ENCODE measurements at places on chromosomes 1 and 21.

GRCh38 chr1:167644551-167644950 lies 14.5 kb downstream of the RCSD1 start:
- no peak for DNase-seq

GRCh38 chr1:1121611-1122077 lies 5.8 kb upstream of the C1orf159 start:
- DNase-seq, result no peak

GRCh38 chr1:115854005-115854404 lies 13.1 kb upstream of the NHLH2 start:
- DNase-seq, result no peak

DNA sequence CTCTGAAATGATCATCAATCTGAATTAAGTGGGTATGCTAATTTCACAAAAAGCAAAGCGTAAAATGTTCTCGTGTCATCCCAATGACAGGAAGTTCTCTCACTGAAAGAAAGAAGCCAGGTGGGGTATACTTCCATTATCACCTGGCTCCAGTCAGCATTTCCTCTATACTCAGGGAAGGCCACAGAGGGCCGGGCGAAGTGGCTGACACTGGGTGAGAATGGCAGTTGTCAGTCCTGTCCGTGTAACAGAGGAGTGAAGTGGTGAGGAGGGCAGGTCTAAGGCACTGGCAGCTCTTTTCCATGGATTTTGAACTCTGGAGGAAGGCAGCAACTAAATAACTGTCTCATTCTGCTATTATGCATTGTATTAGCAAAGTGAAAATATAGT lies 60.4 kb downstream of the CAPN2 start:
- no peak for DNase-seq

DNA sequence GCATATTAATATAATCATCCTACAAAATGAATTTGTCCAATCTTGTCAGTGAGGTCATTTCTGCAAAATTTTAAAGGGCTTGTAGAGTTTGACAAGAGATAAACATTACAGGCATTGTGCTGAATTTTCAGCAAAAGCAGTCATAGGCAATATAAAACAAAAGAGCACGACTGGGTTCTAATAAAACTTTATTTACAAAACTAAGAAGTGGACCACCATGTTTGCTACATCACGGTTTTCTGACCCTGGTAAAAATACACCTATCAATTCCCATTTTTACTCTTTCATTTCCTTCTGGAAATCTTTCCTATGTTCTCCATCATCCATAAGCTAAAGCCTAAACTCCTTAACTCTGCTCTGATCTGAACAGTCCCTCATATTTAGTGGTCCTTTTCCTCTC lies 229.8 kb upstream of the SGIP1 start:
- DNase-seq, result no peak

GRCh38 chr1:208864366-208864965 lies 620.3 kb upstream of the PLXNA2 start:
- no peak for DNase-seq

GRCh38 chr1:24077278-24077978 lies 34.5 kb downstream of the MYOM3 start:
- DNase-seq, result no peak

DNA sequence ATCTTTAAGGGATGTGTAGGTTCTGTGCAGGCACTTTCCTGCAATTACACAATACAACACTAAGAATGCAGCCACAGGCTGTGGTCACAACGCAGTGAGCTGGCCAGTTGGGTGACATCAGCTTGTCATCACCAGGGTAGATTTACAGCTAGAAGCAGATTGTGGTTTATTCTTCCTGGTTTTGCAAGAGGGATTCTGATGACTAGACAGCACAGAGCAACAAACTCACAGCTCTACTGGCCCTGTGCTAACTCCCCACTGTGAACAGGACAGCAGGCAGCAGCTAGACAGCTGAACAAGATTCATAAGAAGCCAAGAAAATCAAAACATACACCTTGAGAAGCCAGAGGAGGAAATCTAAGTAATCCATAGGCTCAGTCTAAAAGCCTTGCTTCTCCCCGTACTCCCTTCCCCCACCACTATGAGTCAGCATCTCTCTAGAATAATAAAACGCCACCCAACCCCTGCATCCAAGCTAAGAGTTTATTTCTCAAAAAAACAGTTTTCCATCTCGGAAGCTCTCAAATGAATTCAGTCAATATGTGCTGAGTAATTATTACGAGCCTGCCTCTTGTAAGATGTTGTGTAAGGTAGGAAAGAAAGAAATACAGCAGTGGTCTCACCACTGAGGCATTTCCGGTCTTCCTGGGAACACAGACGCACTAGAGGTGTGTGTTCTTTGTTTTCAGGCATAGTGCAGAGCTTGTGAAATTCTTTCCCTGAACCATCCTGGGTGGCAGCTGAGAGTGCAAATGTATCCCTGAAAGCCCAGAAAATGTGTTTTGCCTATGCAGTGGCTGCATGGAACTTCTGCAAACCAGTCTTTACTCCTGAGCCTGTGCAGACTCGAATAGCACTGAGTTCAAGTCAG lies 162.8 kb downstream of the NTPCR start:
- peak; percentile 44 for DNase-seq

GRCh38 chr1:17874231-17874630 lies 119.1 kb downstream of the ACTL8 start:
- no peak for DNase-seq

DNA sequence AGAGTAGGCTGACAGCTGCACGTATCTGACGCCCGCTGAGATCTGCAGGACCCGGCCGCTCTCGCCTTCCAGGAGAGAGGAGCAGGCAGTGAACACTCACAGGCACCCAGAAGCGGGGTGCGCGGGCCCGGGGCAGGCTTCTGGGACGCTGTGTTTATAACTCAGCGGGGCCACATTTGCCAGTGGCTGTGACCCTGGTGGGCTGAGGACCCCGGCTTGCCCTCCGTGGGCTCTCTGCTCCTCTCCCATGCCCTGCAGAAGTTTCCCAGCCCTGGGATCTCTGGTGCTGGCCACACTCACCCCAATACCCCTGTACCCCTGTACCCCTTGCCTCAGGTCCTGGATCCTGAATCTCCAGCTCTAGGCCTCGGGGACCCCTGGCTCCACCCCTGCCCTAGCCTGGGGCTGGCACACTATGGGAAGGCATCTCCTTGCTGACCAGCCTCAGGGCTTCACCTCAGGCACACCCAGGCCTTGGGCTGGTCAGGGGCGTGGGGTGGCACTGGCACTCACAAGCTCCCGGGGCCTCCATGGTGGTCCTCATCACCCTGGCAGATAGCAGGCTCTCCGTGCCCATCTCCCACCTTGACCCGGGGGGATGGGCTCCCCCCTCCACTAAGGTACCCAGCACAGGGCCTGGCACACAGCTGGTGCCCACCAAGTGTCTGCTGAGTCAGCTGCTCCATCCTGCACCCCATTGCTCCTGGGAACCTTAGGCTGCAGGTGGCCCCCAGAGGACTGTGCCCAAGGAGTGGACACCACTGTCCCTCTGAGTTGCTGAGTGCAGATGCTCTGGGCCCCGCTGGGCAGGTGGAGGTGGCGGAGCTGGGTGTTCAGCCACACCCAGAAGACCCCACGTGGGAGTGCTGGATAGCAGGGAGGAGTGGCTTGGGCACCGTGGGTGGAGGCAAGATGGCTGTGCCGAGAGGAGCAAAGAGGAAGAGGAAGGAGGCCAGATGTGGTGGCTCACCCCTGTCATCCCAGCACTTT lies 32.4 kb downstream of the MORN1 start:
- no peak for DNase-seq

GRCh38 chr1:64915381-64916274 lies 50.7 kb downstream of the JAK1 start:
- DNase-seq, result no peak

GRCh38 chr1:32828341-32828740 lies 10.9 kb downstream of the S100PBP start:
- DNase-seq, result no peak

- no peak for DNase-seq
Observed at GRCh38 chr1:152388889-152389288, 25.2 kb downstream of the CRNN start.

DNA sequence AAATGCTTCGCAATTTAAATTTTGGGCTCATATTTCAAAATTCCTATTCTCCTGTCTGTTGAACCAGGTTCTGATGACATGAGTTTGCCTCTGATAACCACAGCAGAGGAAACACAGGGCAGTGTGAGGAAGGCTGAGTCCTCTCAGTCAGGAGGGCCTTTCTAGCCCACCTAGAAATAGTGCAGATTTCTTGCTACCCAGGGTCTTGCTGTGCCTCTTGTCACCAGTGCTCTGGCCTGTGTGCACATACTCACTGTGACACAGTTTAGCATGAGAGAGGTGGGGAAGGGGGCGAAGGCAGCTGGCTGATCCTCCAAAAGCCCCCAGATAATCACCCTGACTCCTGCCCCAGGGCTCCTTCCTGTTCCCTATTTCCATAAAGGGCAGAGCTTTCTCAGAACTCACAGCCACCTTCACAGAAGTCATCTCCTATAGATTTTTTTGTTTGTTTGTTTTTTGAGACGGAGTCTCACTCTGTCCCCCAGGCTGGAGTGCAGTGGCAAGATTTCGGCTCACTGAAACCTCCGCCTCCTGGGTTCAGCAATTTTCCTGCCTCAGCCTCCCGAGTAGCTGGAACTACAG lies 23.7 kb downstream of the ERRFI1 start:
- no peak for DNase-seq

GRCh38 chr1:39261712-39262221 lies 57.3 kb downstream of the MACF1 start:
- no peak for DNase-seq

DNA sequence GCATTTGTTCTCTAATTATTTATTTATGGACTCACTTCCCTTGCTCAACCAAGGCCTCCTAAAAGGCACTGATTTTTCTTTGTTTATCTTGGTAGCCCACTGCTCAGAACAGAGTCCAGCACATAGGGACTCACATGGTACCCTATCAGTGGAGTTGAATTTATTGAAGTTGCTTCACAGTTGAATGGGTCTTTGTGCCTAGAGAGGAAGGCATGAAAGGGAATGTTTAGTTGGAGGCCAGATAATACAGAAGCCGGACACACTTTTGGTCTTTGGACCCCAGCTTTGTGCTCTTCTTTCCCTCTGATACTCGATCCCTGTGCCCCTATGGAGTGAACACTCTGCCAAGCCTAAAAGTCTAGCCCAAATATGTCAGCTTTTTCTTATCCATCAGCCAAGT lies 429.0 kb downstream of the PRDM2 start:
- DNase-seq, result no peak

DNA sequence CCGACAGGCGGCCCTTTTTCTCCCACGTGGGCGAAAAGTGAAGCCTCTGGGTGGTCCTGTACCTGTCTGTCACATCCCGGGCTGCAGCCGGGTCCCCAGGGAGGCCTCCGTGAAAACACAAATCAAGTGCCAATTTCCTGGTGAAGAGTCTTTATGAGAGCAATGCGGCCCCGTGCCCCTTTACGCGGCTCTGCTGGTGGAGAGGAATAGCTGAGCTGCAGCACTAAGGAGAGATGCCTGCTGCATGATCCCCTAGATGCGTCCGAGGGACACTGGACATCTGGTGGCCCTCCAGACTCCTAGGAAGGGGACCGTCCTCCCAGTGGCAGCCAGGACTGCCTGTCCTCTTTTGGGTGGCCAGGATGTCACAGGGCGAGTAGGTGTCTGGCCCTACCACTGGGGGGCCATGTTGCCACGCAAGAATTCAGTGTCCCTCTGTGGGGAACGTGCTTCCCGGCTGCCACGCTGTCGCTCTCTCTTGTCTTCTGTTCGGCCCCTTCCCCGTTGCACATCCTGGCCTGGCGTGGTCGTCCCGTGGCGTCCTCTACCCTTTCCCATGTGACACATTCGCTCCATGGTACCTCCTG lies 38.7 kb downstream of the COL18A1 start:
- no peak for DNase-seq

- DNase-seq, result no peak
Observed at GRCh38 chr1:47637111-47637685, 199.4 kb downstream of the FOXD2 start.

Measured in NCI-H446 (cell line).